ELF-1 (cell line): ENCODE measurements at places on chromosomes 5 and 9.

GRCh38 chr5:128762661-128763306 lies 202.5 kb upstream of the SLC27A6 start:
- DNase-seq: no peak

GRCh38 chr5:149456597-149457392 lies 77.7 kb upstream of the IL17B start:
- no peak for DNase-seq

DNA sequence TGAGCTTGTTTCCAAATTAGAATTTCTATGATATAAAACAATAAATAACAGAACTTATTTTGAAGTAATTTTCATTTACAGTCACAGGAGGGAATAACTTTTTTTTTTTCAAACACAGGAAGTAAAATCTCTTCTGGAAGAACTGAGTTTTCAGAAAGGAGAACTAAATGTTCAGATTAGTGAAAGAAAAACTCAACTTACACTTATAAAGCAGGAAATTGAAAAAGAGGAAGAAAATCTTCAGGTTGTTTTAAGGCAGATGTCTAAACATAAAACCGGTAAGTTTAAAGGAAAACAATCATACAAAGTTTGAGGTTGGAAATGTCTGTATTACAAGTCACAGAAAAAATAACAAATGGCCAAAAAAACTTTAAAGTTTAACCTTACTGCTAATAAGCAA lies 41.6 kb downstream of the RAB14 start:
- no peak for DNase-seq

DNA sequence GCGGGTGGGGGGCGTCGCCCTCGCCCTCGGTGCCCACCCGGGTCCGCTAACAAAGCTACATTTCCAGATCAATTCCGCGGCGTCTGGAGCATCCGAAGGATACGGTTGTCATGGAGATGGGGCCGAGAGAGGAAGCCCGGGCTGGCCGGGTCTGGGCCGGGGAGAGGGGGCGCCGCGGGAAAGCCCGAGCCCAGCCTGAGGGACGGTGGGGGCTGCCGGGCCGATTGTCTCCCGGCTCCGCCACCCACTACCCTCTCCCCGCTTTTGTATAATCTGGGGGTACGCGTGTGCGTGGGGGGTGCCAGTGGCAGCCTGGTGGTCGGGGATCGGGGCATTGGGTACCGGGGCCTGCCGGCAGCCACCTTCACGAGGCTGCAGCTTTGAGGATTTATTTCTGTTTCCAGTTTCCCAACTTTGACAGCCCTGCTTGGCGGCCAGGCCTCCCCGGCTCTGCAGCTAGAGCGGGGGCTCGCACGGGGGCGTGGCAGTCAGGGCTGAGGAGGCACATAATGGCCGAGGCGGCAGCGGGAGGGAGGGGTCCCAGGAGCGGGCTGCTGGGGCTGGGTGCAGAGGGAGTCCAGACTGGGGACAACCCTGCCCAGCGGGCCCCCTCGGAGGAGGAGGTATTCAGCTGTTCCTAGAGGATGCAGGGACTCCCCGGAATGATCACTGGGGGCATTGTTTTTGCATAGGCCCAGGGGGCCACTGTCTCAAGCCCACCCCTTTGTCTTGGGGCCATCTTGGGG lies 626 bp downstream of the PSD2 start:
- no peak for DNase-seq

DNA sequence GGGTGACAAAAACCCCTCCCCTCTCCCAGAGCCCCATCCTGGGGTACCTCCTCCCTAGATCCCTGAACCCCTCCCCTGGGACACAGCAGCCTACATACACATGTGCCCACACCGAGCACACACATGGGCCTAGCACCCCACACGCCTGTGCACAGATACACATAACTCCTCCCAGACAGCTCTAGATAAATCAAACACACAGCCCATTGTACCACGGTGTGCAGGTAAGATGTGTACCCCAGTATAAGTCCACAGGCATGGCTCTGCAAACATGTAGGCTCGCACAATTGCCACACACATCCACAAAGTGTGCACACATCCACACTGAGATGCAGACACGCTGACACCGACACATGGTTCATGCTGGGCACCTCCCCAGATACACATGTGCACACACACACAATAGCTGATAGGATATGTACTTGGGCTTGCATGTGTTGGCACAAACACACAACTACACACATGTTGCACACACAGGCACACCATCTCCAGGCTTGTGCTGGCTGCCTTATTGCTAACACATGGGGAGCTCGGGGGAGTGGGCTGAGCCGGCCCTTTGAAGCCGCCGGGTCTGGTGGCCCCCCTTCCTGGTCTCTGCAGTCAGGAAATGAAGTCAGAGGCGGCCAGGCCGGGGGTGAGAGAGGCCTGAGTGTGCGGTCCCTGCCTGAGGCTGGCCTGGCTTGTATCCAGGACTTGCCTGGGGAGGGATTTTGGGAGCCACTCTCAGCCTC lies 30.2 kb downstream of the GOLGA2 start:
- DNase-seq: peak; percentile 76

DNA sequence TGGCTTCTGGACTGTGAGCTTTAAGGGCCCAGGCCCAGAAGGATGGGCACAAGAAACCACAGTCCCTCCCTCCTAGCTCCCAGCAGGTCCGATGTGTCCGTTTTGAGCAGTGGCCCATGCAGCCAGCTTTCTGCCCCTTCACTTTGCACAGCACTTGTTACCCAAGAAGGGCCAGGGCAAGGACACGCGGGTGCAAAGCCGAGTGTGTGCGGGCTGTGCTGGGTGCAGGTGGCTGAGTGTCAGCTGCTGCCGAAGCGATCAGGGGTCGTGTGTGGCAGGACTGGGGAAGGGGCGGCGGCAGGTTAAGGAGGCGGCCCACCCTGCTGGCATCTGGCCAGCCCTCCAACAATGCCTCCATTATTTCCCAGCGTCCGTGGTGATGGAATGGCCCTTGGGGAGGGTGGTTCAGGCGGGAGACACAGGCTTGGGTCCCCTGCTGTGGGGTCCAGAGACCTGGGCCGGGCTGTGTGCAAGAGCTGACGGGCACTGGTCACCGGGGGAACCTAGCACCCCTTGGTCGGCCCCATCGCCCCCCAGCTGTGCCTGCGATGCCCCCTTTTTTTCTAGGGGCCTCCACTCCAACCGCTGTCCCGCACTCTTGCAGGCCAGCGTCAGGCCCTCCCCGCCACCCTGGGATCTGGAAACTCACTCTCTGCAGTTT lies 653 bp downstream of the LHX3 start:
- no peak for DNase-seq

DNA sequence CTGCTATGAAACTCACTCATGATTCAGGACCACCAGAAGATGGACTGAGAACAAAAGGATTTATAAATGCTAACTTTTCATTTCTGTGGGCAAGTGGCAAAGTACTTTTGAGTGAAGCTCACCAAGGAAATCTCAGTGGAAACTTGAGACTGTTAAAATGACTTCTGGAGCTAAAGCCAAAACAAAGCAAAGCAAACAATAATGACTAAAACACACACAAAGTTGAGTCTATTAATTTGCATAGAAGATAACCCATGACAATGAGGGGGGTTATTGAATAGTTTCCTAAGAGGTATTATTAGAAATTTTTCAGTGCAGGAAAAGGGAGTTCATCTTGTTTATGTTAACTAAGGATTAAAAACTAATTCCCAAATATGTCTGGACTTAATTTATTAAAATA lies 612.8 kb upstream of the FAM174A start:
- DNase-seq: no peak

GRCh38 chr9:133772581-133772980 lies 34.4 kb upstream of the SARDH start:
- no peak for DNase-seq

- peak; percentile 75 for DNase-seq
Measured at GRCh38 chr9:34993502-34994259, 4.1 kb downstream of the DNAJB5 start.

DNA sequence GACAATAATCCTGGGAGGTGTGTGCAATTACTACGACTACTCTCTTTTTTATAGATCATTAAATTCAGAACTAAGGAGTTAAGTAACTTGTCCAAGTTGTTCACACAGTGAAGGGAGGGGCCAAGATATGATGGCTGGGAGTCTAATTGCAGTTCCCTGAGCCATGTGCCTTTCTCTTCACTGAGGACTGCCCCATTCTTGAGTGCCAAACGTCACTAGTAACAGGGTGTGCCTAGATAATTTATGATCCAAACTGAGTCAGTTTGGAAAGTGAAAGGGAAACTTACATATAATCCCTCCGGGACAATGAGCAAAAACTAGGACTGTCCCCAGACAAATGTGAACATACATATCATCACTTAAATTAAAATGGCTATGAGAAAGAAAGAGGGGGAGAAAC lies 20.2 kb downstream of the IL7R start:
- no peak for DNase-seq

- no peak for DNase-seq
Measured at GRCh38 chr9:110050925-110051355, 157.0 kb downstream of the C9orf152 start.

DNA sequence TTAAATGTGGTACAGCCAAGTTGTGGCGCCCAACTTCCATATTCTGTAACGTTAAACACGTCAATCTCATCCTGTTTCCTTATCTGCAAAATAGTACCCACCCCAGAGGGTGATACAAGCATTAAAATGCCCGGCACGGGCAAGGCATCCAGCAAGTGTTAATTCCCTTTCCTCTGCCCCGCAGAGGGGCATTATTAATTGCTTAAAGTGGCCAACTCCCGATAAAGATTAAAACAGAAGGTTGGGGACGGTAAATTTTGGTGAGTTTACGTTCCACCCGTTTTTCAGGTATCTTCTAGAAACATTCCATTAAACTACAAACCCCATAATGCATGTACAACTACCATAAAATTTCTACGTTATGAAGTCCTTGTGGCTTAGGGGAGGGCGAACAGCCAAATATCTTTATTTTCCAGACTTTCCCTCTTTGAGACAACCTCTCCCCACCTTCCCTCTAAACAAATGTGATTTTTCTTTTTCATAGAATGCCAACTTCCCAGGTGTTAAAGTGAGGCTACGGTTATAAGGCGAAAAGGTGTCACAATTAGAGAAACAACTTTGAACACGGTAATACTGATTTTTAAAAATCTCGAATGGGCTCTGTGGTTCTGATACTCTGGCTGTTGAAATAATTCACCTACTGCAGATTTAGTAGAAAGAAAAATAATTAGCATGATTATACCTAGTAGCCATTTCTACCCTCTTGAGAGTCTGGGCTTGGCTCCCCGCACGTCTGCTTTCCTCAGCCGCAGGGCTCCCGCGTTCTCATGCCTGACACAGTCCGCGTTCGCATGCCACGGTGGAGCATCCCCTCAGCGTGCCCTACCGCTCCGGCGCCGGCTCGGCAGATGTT lies 1.2 kb upstream of the GPBP1 start:
- no peak for DNase-seq

- DNase-seq: no peak
Measured at GRCh38 chr5:98904780-98905179, 24.0 kb downstream of the CHD1 start.

- DNase-seq: peak; percentile 68
Measured at GRCh38 chr5:95283761-95284571, 928 bp downstream of the MCTP1 start.

DNA sequence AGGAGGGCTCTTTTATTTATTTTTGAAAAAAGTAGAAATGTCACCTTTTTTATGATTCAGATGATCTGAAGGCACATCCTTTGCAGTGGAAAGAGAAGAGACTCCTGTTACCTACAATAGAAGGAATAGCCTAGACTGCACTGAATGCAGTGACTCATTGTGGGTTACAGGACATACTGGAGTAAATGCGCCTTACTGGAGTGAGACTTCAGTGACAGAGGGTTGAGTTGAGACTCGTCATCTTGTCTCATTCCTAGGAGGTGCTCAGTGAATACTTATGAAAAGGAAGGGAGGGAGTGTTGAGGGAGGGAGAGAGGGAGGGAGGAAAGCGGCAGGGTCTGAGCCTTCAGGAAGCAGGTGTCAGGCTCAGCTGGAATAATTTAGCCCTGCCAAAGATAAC lies 25.2 kb downstream of the ANKRA2 start:
- DNase-seq: no peak

- DNase-seq: no peak
Measured at GRCh38 chr5:74575741-74576538, 64.6 kb downstream of the ENC1 start.

- no peak for DNase-seq
Measured at GRCh38 chr9:38333047-38333446, 59.5 kb upstream of the ALDH1B1 start.

DNA sequence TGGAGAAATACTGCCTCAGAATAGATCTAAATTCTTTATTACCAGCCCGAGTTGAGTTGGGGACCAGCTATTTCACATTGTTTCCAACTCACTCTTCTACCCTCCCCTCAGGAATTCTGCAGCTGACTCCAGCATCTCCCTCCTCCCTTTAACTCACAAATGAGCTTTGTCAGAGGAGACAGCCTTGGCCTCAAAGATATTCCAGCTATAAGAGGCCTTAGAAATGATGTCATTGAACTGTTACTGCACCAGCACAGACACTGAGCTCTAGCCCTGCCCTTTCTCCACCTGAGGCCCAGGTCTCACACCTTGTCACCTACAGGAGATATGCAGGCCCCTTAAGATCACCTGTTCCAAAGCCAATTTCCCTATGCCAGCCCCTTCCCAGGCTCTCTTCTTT lies 78.4 kb upstream of the ATP10B start:
- DNase-seq: peak; percentile 51

DNA sequence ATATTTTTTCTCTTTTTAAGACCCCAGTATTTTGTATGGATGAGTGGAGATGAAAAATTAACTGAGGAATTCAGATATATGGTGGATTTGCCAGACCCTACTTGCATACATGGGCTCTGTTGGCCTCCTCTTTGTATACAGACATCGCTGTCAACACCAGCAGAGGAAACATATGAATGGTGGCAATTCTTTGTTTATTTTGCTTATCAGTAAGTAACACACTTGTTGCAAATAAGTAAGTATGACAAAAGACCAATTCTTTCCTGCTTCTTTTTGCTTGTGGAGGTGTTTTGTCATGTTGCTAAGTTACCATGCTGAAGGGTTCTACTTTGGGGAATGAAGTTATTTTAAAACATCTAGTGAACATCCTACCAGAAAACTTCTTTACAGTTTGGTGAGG lies 298.2 kb downstream of the KIF4B start:
- DNase-seq: no peak

DNA sequence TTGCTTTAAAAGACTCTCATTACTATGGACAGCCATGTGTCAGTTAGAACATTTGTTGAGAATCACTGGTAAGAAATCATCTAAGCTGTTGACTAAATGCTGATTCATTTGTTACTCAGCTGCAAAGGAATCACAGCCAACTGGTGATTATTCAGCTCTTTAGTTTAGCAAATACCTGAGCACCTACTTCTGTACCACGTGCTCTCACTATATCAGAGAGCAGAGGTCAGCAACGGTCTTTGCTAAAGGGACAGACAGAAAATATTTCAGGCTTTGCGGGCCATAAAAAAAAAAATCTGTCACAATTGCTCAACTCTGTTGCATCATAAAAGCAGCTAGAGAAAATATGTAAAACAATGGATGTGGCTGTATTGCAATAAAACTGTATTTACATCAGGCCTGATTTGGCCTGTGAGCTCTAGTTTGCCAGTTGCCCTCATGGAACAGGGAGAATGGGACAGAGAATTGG lies 377.6 kb downstream of the DNAH5 start:
- no peak for DNase-seq

DNA sequence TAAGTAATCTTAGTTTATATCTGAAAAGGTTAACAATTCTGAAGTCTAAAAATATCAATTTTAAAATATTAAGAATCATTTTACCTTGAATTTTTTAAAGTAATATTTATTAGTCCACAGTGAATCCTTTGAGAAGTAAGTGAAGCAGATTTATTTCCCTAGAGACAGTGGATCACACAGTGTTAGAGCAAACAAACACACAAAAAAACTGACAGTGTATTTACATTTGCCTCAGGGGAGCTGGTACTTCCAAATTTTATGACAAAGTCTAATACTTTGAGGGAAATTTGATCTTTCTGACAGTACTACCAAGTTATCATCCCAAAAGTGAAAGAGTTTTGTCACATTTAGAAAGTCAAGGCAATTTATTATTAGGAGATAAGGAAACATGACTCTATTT lies 1750.6 kb upstream of the CDH9 start:
- DNase-seq: no peak
